Cortex of kidney (tissue), 1 donor: ENCODE measurements at places on chromosomes 11 and 22.

- no peak for DNase-seq
Observed at GRCh38 chr11:6855971-6856541, 6.8 kb upstream of the OR10A2 start.

DNA sequence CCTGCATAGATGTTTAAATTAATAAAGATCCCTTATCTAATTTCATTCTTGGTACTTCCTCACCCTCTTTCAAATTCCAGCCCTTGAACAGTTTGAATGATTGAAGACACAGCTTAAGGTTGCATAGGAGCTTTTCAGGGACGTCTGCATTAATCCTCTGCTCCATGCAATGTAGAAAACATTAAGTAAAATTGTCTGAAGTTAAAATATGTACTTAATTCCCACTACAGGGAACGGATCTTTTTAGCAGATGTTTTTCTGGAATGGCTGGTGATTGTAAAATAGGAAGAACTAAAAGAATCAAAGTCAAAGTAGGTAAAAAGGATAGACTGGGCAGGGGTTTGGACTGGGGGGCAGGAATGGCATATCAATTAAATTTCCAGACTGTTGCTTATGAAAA lies 58.9 kb downstream of the ABTB2 start:
- no peak for DNase-seq

- DNase-seq = no peak
Observed at GRCh38 chr11:35047179-35047578, 91.8 kb upstream of the CD44 start.

DNA sequence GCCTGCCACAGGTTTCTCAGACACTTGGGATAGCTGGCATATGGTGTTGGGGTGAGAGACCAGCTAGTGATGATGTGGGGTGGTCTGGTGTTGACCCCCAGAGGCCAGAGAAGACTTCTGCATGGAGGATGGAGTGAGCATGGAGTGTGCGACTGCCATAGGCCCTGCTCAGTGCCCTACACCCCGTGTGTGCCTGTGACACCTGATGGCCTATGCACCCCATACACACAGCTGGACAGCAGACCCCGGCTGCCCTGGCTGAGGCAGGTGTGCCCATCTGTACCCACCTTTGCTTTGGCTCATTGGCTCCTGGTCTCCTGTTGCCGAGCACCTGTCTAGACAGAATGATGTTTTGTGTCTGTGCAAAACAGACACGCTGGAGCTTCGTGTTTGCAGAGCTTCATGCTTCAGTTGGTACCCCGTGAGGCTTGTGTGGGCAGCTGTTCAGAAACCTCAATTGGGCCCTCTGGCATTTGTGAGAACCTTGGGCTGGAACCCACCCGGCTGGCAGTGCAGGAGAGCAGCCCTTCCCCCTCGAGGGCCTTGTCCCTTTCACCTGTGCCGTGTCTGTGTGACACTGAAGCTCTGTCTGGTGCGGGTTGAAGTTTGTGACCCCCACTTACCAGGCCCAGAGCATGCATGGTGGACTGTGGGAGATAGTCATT lies 27.6 kb downstream of the BCR start:
- DNase-seq = no peak

- no peak for DNase-seq
Observed at GRCh38 chr11:100825626-100826025, 138.5 kb downstream of the ARHGAP42 start.
